ENCODE measurements at places on chromosomes 3 and 15.

GRCh38 chr15:58487724-58488120, 55.9 kb downstream of the LIPC start:
- no peak for DNase-seq

DNA sequence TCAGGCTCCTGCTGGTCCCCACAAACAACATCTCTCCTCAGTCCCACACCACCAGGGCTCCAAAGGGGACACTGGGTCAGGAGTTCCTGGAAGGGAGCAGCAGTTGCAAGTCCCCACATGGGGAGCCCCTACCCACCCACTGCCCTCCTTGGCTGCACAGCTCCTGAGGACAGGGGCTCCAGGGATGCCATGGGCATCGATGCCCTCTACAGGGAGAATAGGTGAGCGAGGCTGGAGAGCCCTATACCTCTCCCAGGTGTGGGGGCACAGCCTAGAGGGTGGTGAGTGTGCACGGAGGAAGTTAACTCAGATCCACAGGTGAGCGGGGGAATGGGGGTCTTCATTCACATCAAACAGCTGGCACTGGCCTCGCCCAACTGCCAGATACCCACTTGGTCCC, 141.2 kb upstream of the LINGO1 start:
- DNase-seq: no peak

DNA sequence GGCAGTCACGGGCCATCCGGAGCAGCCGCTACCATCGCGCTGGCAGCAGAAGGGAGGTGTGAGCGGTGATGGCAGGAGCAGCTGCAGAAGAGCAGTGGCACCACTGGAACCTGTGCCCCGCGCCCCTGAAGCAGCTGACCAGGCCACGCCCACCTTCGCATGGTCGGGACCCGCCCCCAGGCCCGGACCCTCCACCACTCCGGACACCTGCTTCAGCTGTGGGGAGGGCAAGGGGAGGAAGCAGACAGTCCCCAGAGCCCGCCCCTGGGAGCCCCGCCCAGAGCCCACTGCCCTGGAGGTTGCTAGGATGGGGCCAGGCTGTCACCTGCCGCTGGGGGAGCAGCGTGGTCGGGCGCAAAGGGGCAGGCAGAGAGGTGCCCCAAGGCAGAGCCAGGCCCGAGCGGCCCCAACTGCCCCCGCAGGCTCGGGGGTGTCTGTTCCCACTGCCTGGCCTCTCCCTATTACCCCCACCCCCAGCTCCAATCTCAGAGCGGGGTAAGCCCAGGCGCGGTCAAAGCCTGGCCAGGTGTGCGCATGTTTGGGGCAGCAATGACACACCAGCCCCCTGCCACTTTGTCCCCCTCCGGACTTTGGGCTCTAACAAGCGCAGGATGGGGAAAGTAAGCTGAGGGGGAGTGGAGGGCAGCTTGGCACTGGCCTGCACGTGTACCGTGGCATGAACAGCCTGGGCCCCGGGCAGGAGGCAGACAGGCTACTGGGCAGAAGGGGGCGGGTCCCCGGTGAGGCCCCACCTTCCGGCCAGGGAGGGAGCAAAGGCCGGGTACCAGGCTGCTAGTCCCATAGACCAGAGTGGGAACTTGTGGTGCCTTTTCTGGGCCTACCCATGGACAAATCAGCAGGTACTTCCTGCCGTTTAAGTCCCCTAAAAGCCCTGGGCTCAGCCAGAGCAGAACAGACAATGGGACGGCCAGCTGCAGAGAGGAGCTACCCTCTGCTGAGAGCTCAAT, 8.7 kb downstream of the SPCS1 start:
- DNase-seq: no peak

DNA sequence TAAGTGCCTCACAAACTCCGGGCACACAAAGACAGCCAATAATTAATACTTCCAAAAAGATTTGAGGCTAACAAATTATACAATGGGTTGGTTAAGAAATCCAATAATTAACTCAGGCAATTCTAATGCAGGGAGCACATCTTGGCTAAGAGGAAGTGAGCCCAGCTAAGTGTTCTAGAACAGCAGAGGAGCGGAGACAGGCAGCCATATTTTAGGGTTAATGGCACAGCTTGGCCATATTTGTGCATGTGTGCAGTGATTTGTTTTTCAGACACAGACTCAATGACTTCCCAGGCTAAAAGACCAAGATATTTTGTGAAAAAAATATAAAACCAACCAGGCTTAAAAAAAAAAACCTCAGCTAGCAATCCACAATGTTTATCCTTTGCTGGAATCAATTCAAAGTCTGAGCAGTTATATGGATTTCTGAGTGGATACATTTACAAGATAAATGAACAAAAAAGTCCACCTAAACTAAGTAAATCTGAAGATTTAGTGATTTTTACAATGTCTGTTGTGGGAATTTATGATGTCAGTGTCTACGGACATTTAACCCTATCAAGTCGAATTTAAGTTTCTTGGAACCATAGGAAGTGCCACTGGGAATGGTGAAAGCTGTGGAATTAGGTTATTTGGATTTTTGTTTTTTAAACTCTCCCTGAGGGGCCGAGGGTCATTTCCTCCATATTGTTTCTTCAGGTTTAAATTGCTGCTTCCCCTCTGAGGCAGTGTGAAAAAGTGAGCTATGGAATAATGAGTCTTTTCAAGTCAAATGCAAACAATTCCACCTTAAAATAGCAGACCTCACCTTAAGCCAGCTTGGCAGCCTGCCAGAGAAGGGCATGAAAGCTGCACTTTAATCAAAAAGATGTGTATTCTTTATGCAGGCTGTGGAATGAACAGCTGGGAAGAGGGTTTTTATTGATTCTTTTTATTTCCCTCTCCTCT, 413.7 kb upstream of the TBL1XR1 start:
- DNase-seq: no peak

- DNase-seq: no peak
Measured at GRCh38 chr3:59908280-59908679, 858.5 kb upstream of the CFAP20DC start.
